ENCODE measurements at places on chromosomes 12 and 14. TPM values are rescaled to one million over a fixed set of nuclear protein-coding genes. Genes with fewer than 3 reads are reported as not detected.

DNA sequence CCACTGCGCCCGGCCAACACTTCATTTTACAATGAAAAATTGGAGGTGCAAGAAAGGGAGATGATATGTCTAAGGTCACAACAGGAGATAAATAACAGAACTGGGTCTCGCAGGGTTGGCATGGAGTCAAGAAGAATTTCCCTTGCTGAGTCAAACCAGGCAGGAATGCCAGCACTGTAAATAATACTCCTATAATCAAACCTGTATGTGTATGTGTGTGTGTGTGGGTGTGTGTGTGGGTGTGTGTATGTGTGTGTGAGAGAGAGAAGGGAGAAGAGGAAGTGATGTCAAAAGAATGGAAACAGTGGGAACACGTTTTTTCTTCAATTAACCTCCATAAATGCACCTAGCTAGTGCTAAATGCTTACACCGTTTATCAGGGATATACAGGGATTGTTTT, 70.4 kb downstream of the TMEM116 start:
- no peak overlapping the region for H3K4me3 ChIP-seq
- DNase-seq = no peak
- H3K36me3 ChIP-seq = no peaks in the 10 kb centered on the region
- H3K27ac ChIP-seq = no peak overlapping the region
- H3K27me3 ChIP-seq = no peaks in the 10 kb centered on the region

- no peaks in the 10 kb centered on the region for H3K27me3 ChIP-seq
- H3K4me3 ChIP-seq = no peak overlapping the region
- H3K36me3 ChIP-seq = peaks cover 3% of the 10 kb centered on the region
- H3K27ac ChIP-seq = no peak overlapping the region
Measured at GRCh38 chr12:6382371-6382770, 1.6 kb upstream of the LTBR start.

Gene PAPOLA
- 152 TPM for total RNA-seq

Gene HAL
- total RNA-seq = not detected
